ENCODE measurements at places on chromosomes 6 and 20. TPM values are rescaled to one million over a fixed set of nuclear protein-coding genes. Genes with fewer than 3 reads are reported as not detected.

Gene SYCP2L
- total RNA-seq, result 0.17 TPM

Gene KCNQ5
- total RNA-seq, result 10.1 TPM

Gene BMP7
- total RNA-seq, result not detected

Gene FKBP1C
- not detected for total RNA-seq

Gene LGSN
- total RNA-seq, result not detected

Gene DCDC2
- total RNA-seq, result not detected

DNA sequence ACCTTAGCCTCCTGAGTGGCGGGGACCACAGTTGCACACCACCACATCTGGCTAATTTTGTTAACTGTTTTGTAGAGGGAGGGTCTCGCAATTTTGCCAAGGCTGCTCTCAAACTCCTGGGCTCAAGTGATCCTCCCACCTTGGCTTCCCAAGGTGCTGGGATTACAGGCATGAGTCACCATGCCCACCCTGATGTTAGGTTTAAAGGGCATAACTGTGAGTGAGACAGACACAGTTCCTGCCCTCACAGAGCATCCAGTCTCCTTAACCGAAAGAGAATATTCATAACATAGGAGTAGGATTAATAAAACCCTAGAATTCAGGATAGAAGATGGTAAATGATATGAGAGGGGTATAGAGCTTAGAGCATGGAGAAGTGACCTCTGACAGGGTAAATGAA is 3.1 kb upstream of the SPATA2 start:
- DNase-seq, result no peak
- H3K27ac ChIP-seq, result no peak overlapping the region
- no peak overlapping the region for H3K4me3 ChIP-seq

DNA sequence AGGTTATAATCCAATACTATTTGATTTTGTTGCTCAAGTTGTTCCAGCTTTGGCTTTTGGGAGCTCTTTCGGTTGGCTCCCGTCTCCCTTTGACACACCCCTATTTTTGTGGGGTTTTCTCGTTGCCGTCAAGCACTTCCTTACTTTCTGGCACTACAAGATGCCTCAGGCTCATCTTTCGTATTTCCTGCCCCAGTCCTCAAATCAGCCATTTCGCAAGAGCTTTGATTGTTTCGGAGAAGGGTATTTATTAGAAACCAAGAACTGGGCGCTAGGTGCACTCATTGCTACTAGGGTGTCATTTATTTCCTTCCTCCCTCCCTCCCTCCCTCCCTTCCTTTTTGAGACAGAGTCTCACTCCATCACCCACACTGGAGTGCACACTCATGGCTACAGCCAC is 13.3 kb upstream of the SOX12 start:
- DNase-seq, result no peak
- peaks cover 18% of the 10 kb centered on the region for H3K4me1 ChIP-seq
- no peak overlapping the region for H3K27ac ChIP-seq
- no peaks in the 10 kb centered on the region for H3K27me3 ChIP-seq
- H3K36me3 ChIP-seq, result no peaks in the 10 kb centered on the region
- H3K4me3 ChIP-seq, result no peak overlapping the region

- no peak overlapping the region for H3K4me3 ChIP-seq
- DNase-seq, result no peak
- no peaks in the 10 kb centered on the region for H3K36me3 ChIP-seq
- H3K4me1 ChIP-seq, result peaks cover 56% of the 10 kb centered on the region
Observed at GRCh38 chr6:106692112-106692818, 62.9 kb downstream of the QRSL1 start.

Measured in activated B cell treated with CpG ODN at 0.5 μM for 24 hours (primary cell).